Cortex of kidney (tissue), 1 donor: ENCODE measurements at places on chromosomes 12 and 14.

DNA sequence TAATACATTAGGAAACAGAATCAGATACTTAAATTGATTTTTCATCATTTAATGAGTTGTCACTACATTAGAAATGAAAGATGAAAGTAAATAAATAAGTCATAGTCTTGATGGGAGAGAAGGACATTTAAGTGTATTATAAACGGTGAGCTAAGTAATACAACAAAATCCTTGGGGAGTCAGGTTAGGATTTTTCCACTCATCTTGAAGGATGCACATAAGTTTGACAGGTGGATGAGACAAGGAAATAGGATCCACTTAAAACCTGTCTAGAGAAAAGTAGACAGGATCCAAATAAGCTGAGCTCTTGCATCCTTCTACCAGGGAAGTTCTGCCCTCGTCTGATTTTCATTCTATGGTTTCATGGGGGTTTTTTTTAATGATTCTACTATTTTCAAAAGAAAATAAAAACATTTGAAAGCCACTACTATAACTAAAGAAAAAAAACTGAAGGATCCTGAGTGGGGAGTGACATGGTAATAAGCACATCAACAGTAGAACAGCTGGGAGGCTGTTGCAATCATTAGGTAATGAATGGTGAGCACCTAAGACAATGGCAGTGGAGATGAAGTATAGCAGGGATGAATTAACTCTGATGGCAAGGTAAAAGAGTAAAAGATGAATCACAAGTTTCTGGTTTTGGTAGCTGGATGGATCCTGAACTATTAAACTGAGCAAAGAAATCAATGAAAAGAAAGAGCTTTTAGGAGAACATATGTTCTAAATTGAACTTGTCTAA is 17.0 kb downstream of the CEP128 start:
- DNase-seq: no peak

DNA sequence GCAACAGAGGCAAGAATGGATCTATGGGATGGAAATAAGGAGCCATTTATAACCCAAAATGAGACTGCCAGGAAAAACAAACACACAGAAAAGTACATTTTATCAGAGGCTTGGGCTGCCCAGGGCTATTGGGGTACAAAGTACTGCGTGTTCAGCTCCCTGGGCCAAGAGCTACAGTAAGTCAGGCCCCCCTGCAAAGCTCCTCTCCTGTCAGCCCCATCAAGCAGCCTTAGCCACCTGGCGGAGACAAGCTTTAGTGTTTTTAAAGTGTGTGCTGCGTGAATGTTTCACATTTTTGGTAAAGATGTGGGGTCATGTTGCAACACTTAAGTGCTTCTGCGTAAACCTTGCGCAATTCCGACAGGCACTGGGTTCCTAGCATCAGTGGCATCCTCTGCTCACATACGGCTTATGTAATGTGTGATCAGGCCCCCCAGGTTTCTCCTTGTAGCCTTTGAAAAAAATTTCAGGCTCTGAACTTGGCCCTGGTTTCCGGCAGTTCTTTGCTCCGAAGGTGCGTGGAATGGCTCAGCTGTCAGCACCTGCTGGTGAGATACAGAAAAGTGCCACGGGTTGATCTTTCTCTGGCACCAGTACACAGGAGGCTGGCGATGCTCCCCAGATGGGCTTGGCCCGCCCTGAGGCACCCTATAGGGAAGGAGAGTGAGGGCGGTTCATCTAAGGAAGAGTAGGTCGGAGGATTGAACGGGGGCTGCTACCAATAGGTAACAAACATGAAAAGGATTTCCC is 198.7 kb upstream of the EEA1 start:
- DNase-seq: no peak

DNA sequence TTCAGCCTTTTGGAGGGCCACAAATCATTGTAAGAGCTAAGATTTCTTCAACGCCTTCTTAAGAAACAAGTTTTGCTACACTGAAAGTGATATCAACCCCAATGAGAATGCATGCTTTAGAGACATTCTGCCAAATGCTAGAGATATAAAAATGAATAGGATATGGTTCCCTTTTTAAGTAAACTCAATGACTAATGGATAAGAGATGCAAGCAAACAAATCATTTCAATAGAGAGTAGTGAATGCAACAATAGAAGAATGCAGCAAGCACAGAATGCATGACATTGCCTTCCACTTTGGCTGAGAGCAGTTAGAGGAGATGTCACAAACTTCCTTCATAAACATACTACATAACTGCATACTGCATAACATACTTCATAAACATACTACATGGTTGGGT is 116.4 kb downstream of the PDZRN4 start:
- DNase-seq: no peak

DNA sequence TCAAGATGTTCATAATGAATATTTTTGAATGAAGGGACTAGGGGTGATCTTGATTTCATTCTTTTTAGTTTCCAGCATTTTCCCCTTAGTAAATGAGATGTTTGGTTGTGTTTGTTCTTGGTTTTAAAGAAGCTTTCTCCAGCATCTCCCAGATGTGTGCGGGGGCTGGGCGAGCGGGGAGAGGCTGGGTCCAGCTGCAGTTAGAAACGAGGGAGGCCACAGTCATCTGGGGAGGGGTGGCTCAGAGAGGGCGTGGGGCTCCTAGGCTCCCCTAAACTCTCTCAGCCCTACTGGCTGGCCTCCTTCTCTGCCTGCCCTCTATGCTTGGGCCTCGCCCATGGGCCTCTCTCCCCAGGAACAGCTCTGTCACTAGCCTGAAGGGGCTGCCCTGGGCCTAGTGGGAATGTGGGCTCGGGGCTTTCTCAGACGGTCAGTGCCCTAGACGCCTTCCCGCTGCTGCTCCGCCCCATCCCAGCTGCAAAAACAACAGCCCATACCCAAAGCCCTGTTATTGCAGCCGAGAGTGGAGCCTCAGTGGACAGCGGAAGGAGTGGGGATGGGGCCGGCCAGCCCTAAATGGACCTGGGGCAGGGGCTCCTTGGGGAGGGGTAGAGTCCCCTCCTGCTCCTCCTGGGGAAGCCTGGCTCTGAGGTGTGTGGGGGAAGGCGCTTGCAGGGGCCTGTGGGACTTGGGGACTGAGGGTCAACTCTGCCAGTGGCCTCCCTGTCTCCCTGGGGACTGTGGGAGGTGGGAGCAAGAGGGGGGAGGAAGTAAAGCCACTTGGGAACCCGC is 18.3 kb upstream of the EIF2B2 start:
- no peak for DNase-seq

- no peak for DNase-seq
Measured at GRCh38 chr12:25397001-25397400, 146.3 kb upstream of the KRAS start.
